ENCODE measurements at places on chromosomes 7 and 10.

- no peak for DNase-seq
Measured at GRCh38 chr7:134420424-134421125, 38.3 kb downstream of the AKR1B1 start.

DNA sequence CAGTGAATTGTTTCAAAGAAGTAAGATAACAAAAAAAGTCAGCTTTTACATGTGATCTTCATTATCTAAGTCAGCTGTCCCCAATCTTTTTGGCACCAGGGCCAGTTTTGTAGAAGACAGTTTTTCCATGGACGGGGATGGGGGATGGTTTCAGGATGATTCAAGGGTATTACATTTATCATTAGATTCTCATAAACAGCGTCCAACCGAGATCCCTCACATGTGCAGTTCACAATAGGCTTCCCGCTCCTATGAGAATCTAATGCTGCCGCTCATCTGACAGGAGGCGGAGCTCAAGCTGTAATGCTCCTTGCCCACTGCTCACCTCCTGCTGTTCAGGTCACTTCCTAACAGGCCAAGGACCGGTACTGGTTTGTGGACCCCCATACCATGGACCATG, 607.5 kb downstream of the SUGCT start:
- no peak for DNase-seq

- DNase-seq: no peak
Measured at GRCh38 chr10:59177031-59177797, 771 bp downstream of the PHYHIPL start.

GRCh38 chr7:130961128-130961601, 227.2 kb upstream of the KLF14 start:
- DNase-seq: peak; percentile 93

- no peak for DNase-seq
Measured at GRCh38 chr10:29370097-29371092, 81.5 kb downstream of the LYZL1 start.

- no peak for DNase-seq
Measured at GRCh38 chr7:128906766-128907559, 3.5 kb downstream of the KCP start.

DNA sequence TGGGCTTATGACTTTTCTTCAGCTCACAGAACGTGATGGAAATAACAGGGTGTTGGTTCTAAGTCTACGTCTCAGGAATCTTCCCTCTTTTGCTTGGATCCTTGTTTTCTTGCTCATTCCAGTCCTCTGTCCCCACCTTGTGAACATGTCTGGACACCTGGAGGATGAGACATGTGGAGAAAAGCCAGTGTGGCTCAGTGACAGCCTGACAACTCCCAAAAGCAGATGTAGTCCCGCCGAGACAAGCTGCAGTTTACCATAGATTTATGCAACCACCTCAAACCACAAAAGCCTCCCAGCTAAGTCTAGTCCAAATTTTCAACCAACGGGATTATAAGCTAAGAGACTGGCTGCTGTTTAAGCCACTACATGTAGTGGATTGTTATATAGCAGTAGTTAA, 476.1 kb downstream of the SH2D4B start:
- DNase-seq: no peak

DNA sequence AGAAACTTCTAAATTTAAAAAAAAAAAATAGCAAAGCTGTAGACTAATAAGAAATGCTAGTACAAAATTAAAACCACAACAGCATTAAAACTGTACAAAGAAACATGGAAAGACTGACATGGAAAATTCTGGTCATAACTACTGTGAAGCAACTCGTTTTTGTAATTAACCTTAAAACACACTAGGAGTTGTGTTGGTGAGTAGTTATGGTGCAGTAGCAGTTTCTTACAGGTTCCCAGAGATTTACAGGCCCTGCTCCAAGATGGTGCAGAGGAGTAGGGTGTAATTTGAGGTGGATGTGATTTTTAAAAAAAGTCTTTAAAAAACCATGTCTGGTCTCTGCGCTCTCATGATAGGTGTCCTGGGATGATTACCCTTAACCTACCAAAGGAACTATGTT, 31.0 kb downstream of the TNKS2 start:
- DNase-seq: no peak

- DNase-seq: peak; percentile 55
Measured at GRCh38 chr10:113959383-113959760, 84.3 kb upstream of the ADRB1 start.

DNA sequence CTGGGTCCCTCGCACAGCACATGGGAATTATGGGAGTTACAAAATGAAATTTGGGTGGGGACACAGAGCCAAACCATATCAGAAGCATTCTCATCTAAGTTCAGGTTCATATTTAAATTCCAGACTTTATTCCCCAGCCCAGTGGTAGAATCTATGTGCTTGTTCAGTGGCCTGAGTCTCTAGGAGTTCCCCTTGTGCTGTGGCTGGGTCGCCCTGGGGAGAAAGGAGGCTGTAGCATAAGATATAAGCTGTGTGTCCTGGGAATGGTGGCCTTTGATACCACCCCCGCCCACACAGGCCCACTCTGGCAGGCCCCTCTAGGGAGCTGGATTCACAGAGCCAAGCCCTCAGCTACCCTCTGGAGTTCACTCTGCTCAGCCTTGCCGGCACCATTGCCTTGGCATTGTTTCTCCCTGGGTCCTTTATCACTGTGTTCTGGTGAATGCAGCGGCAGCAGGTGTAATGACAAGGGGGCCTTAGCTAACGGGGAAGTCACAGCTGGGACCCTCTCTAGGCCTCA, 64.2 kb downstream of the MINDY4 start:
- DNase-seq: no peak

- DNase-seq: no peak
Measured at GRCh38 chr7:67387851-67388250, 391.2 kb downstream of the TYW1 start.

DNA sequence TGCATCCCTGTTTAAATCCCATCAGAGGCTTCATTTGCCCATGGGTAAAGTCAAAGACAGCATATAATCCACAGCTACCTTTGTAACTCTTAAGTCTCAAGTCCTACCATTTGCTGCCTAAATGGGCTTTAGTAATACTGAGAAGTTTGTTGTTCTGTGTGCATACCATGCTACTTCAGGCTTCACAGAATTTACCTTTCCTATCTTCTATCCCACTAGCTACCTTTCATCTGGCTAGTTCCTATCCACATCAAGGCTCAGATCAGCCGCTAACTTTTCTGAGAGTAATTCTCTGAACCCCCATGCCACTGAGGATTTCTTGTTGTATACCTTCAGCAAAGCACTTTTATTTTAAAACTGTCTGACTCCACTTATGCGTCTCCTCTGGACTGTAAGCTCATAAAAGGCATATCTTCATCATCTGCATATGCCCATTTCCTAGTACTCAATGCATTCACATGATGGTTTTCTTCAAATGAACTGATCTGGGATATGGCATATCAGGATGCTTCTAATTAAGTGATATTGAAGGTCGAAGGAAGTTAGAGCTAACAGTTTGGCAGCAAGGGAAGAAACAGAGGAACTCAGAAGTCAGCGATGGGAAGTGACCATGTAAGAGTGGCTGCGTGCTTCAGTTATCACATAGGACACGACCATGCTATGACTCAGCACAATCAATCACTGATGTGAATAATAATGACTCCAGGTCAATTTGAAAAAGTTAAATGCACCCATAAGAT, 283.9 kb upstream of the DKK1 start:
- DNase-seq: no peak

- no peak for DNase-seq
Measured at GRCh38 chr7:47556511-47557180, 25.3 kb downstream of the TNS3 start.

Data from GM12864 (cell line).